GM13976 (cell line): ENCODE measurements at places on chromosomes 1 and 21.

DNA sequence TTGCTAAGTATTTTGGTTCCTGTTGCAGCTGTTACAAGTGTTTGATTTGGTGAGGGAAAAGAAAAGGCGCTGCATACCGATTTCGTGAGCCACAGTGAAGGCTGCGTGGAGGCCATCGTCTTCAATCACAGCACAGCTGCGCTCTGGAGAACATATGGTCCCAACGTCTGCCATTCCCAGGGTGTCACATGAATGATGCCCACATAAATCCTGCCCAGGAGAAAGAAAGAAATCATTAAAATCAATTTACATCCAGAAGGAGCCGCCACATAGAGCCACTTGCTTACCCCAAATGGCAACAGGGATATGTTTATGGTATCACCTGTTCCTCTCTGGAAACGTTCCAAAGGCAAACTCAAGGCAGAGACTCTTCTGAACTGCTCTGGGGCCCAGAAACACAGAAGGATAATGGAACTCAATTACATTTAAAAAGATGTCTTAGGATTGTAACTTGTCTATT, 12.2 kb downstream of the ADAMTS5 start:
- no peak for DNase-seq

DNA sequence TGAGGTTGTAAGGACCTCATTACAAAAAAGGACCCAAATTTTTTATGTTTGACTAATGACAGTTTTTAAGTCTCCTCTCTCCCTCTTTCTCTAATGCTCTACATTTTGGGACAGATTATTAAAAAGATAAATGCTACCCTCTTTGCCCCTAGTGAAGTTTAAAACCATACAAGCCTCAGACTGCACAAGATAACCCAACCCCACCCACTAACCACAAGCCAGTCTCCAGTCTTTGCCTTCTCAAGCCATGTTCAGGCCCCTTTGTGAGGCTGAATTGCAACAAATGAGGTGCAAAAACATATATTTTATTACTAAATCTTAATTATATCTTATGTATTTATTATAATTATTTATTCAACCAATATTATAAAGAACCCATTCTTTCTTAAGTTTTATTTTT, 597.2 kb upstream of the BRINP3 start:
- no peak for DNase-seq

DNA sequence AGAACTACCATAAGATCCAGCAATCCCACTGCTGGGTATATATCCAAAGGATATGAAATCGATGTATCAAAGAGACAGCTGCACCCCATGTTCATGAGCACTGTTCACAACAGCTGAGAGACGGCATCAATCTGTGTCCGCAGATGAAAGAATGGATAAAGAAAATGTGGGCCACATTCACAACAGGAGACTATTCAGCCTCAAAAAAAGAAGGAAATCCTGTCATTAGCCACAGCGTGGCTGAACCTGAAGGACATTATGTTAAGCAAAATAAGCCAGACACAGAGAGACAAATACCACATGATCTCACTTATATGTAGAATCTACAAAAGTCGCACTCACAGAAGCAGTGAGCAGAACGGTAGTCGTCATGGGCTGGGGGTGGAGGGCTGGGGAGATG, 99.2 kb upstream of the IFFO2 start:
- DNase-seq, result no peak

DNA sequence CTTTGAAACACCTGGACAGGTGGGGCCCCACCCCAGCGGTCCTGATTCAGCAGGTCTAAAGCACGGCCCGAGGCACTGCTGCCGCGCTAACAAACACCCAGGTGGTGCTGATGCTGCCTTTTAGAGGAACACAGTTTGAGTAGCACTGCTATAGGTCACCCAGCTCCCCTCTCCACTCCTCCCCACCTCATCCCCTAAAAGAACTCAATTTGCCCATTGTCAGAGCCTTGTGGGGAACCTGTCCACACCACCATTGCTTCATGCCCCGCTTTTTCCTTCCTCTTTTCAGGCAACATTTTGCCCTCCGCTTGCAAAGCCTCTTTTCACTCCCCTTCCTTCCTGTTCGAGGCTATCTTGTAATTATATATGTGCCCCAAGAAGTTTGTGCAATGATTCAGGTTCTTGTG, 26.2 kb upstream of the PADI4 start:
- no peak for DNase-seq

GRCh38 chr1:229714964-229715603, 89.0 kb downstream of the URB2 start:
- peak; percentile 37 for DNase-seq

DNA sequence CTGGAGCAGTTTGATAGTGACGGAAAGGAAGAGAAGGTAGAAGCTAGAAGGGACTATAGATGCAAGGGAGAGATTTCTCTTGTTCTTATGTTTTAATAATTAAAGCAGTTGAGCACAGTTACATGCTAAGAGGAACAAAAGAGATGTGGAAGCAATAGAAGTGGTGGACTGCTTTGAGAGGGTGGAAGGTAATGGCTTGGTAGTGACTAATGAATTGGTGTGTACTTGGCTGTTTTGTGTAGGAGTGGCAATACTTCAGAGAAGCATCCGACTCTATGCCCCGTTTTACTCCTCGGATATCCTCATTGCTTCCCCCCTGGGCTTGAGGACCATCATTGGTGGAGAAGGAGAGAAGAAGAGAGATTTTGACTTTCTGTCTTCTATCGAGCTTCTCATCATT, 12.8 kb downstream of the UTP25 start:
- DNase-seq, result no peak

DNA sequence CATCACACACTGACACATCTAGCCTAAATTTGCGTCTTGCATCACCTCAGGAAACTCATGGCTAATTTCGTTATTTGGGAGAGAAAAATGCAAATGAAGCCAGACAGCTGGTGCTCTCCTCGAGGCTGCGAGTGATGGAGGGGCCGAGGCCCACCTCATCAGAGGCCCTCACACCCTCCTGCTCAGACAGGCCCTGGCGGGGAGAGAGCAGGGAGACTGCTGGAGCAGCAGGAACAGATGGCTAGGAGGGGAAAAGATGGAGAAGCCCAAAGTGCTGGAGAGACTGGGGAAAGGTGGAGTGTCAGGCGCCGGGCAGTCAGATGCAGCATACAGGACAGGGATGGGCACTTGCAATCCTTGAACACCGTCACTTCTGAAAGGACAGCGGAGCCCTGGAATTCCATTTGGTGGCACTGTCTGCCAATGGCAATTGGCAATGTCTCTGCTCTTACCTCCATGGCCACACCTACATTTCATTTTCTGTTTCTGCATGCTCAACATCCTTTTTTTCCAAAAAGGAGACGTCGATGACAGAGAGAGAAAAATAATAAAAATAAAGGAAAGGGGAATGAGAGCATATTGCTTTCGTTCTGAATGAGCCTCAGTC, 286.2 kb downstream of the SPATA17 start:
- DNase-seq, result no peak

GRCh38 chr1:166040202-166040997, 126.4 kb downstream of the FAM78B start:
- no peak for DNase-seq

DNA sequence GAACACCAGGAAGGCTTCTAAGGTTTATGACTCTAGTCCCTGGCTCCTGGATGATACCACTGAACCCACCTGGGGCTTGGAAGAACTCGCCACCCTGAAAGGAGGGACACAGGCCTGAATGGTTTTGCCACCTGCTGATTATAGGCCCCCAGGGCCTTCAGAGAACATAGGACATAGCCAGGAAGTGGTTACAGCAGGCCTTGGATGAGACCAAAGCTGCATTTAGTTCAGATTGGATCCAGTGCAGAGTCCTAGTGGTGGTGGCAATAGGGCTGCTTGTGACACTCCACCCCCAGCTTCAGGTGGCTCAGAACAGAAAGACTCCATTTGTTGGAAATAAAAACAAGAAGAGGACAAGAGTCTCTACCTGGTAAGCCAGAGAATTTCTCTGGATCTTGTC, 101.6 kb upstream of the PLPPR5 start:
- DNase-seq, result no peak

DNA sequence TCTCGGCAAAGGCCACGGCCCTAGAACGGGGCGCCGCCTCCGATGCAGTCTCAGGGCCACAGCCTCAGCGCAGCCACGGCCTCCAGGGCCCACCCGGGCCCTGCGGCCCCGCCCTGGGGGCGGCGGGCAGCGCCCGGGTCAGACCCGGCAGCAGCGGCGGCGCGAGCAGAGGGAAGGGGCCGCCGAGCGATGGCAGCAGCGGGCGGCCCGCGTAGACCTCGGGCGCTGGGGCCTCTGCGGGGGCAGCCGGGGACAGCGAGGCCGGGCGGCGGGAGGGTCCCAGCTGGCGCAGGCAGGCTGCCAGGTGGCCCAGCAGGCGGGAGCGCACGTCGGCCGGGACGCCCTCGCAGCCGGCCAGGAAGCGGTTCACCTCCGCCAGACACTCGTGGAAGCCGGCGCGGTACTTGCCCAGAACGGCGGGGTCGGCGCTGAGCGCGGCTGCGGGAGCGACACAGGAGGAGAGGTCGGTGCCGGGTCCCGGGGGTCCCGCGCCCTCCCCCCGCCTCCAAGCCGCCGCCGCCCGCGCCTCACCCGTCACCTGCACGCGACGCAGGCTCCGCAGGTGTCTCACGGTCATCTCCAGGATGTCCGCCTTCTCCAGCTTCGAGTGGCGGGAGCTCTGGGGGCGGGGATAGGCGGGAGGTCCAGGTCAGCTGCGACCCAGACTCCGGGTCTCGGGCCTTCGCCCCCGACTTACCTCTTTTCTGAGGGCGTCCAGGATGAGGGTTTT, 737 bp downstream of the HES4 start:
- peak; percentile 59 for DNase-seq
